Esophagus mucosa (tissue), 1 donor: ENCODE measurements at places on chromosomes 2 and 18.

DNA sequence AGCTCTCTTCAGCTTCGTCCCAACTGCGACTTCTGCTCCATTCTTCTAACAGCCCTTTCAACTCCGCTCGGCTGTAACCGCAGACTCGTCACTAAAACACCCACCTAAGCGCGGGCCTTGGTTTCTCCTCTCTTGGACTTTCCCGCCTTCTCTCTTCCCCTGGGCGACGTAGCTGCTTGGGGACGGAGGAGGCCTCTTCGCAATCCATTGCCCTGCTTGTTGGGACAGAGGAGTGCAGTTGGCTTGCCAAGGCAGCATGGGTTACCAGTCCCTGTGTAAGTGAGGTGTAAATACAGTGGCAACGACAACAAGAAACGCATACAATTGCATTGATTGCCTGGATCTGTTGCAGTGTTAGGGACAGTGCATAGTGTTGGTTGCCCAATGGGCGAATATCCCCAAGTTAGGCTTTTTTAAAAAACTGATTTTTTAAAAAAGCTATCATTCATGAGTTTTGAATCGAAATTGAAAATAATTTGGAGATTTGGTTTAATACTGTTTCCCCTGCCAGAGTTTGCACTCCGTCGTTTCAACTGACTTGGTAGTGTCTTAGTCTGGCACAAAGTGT lies 484 bp upstream of the DARS1 start:
- ATAC-seq, result peak; percentile 39

GRCh38 chr2:227888289-227888688 lies 16.9 kb downstream of the DAW1 start:
- ATAC-seq, result no peak

GRCh38 chr2:132542953-132543569 lies 126.5 kb downstream of the GPR39 start:
- no peak for ATAC-seq

DNA sequence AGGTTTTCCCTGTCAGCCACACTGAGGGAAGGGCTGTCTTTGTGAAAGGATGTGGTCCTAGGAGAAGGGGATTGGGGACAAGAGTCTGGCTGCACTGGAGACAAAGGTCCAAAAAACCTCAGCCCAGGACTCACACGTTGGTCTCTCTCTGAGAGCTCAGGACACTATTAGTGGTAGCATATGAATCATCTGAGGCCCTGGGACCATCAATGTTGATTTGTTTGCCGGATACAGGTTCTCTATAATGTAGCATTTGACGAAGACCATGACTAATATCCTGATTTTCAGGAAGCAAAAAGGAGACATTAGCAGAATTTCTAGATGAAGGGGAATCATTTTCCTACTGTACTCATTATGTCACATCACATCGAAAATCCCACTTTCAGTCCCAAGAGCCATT lies 22.2 kb upstream of the DNAH6 start:
- ATAC-seq, result no peak

DNA sequence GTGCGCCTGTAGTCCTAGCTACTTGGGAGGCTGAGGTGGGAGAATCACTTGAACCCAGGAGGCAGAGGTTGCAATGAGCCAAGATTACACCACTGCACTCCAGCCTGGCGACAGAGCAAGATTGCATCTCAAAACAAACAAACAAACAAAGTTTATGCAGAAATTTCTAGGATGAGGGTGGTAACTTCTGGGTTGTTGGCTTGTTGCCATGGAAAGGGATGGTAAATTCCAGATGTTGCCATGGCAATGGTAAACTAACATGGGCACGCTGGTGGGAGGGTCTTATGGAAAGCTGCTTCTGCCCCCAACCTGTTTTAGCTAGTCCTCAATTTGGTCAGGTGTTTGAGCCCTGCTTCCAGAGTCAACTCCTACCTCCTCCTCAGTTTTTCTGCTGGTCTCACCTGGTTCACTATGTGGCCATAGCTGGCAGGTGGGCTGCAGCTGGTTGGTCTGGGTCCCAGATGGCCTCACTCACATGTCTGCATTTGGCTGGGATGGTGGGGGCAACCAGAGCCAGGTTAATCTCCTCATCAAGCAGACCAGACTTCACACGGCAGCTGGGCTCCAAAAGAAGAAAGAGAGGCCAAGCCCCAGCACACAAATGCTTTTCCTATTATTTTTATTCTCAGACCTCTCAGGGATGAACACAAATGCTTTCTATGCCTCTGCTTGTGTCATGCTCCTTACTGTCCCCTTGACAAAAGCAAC lies 26.6 kb upstream of the TEX44 start:
- no peak for ATAC-seq

- no peak for ATAC-seq
These were observed 5.0 kb downstream of the KCTD1 start for GRCh38 chr18:26543373-26543772.
